ENCODE measurements at places on chromosomes 1 and 21.

- no peak for DNase-seq
Measured at GRCh38 chr1:84947536-84948410, 49.1 kb downstream of the MCOLN2 start.

DNA sequence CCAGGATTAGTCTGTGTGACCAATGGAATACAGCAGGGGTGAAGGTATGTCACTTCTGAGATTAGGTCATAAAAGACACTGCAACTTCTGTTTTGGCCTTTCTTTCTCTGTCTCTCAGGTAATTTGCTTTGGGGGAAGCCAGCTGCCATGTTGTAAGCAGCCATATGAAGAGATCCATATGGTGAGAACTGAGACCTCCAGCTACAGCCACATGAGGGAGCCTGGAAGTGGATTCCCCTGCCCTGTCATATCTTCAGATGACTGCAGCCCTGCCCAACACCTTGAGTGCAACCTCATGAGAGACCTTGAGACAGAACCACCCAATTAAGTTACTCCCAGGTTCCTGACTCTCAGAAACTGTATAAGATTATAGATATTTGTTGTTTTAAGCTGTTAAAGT lies 70.1 kb upstream of the ESRRG start:
- no peak for DNase-seq

- no peak for DNase-seq
Measured at GRCh38 chr1:47717341-47717740, 279.5 kb downstream of the FOXD2 start.

DNA sequence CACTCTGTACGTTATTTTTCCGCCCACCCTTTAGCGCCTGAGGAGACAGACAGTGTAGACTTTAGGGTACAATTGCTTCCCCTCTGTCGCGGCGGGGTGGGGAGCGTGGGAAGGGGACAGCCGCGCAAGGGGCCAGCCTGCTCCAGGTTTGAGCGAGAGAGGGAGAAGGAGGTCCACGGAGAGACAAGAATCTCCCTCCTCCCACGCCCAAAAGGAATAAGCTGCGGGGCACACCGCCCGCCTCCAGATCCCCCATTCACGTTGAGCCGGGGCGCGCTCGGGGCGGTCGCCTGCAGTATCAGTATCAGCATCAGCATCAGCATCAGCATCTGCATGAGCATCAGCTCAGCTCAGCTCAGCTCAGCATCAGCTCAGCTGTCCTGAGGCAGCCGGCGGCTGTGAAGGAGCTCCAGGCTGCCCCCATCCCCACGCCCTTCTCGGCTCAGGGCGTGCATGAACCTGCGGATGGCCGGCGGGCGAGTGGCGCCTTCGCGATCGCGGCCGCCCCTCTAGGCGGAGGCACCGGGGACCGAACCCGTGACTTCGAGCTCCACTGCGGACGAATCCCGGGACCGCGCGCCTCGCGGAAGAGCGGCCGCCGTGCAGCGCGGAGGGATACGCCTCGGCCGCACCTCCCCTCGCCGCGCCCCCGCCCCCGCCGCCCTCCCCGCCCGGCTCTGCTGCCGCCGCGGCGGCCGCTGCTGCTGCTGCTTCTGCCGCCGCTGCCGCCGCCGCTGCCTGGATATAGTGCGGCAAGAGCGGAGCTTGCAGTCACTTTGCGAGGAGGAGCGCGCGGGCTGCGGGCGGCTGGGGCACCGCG lies at the start of gene NCAM2:
Gene NCAM2, plus strand, starts transcription at position 774 of the 820 bp plus-strand sequence.
- peak; percentile 36 for DNase-seq
